ENCODE measurements at places on chromosomes 5 and 9.

DNA sequence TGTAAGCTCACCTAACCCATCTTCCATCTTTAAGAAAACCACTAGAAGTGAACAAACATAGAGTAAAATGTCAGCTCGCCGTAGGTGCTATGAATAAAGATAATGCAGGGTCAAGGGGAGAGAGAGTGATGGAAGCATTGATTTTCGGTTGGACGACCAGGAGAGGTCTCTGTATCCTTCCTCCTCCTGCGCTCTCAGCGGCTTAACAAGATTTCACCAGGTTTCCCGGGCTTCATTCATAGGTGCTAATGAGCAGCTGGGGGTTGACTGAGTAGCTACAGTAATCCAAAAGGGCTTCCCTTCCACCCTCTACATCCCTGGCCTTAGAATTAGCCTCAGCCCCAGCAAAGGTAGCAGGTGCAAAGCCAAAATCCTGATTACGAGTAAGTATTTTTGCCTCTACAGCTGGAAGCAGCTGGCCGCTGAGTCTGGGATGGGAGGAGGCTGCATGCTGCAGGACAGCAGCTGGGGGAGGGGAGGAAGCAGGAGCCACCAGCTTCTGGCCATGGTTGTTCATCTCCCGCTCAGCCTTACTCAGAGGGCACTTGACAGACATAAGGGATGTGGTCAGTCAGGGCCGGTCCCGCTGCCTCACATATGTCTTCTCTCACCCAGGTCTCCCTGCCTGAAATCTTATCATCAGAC, 112.0 kb upstream of the IL12B start:
- peak; percentile 78 for DNase-seq

DNA sequence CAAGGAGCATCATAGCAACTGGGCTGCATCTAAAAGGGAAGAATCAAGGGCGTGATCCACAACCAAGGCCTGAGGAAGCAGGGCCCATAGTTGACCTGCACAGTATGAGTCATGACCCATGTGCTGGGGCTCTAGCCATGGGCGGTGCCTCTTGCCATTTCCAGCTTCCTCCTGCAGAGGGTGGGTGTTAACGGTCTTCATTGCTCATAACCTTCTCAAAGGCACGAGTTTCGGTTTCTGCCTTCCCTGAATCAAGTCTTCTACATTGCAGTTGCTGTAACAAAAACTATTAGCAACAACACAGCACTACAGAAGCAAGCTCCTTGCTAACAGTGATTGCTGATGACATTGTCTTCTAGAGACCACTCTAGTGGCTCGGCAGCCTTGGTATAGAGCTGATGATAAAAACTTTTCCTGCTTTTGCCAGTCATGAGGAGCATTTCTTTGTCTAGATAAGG, 66.9 kb downstream of the CTSL start:
- DNase-seq, result no peak

DNA sequence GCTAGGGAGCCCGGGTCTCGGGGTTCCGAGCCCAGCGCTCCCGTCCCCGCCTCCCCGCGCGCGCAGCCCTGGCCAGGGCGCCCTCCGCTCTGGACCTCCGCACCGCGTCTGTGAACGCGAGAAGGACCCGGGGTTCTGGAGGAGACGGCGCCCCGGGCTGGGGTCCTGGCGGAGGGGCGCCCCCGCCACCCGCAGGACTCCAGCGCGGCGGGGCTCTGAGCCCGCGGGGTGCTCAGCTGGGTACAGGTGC, 431 bp downstream of the TMOD1 start:
- DNase-seq, result no peak

DNA sequence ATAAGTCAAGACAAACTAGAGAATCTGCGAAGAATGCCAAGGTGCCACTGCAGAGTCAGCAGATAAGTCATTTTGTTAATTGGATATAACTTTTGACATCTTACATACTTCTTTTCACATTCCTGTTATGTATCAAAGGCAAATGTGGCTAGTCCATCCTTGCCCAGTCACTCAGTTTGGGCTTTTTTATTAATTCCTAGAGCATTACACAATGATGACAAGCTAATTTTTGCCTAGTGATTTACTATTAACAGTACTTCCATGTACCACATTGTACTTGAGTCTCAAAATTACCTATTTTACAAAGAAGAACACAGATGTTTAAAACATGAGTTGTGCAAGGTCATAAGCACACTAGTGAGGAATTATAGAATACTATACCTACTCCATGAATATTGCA, 680.8 kb downstream of the DNAH5 start:
- DNase-seq, result no peak

DNA sequence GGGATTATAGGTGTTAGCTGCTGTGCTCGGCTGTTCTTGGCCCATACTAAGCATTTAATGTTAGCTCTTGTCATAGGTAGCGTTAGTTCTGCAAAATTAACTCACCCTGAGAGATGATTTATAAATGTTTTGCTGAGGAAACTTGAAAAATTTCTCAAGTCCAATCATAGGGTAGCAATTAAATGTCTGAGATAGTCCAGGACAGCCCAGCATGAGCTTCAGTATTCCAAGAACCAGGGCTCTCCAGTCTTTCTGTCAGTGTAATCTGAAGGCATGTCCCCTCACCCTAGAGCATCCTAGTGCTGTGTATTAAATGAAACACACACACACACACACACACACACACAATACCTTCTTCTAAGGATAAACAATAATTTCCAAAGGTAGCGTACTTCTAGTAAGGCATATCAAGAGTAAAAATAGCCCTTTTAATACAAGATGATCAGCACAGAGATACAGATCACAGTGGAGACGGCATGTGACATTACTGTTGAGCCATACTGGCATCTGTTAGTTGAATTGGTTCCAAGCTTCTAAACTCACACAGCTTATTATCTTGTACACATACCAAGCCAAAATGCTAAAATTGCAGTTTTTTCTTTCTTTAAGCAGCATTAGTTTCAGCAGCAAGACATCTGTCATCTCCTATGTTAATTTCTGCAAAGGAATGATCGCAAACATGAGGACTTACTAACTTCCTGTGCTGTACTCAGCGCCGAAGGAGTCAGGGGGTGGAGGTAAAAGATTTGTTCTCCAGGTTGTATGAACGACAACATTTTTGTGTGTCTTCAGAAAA, 46.3 kb upstream of the JMY start:
- peak; percentile 21 for DNase-seq

- DNase-seq, result peak; percentile 93
Measured at GRCh38 chr9:96654450-96655197, 493 bp downstream of the PRXL2C start.

- DNase-seq, result no peak
Measured at GRCh38 chr5:23223846-23224245, 283.6 kb upstream of the PRDM9 start.

DNA sequence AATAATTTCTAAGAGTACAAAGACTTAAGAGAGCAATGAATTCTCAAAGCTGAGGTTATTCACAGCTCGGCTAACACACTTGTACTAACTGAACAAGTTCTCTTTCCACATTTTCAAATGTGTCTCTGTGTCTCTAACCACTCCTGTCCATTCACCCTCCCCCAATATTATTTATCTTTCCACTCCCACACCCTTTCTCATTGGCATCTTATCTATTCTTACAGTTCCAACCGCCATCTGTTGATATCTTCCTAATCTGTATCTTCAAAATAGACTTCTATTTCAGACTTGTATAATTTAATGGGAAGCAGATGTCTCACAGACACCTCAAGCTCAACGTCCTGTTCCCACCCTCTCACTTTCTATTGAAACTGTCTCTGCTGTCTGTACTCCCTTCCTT, 205.9 kb downstream of the ANXA1 start:
- no peak for DNase-seq

- no peak for DNase-seq
Measured at GRCh38 chr9:133759946-133760345, 21.8 kb upstream of the SARDH start.

- DNase-seq, result no peak
Measured at GRCh38 chr9:136697821-136698526, 10.7 kb upstream of the AGPAT2 start.

GRCh38 chr9:113519426-113520108, 56.0 kb downstream of the RGS3 start:
- DNase-seq, result no peak

DNA sequence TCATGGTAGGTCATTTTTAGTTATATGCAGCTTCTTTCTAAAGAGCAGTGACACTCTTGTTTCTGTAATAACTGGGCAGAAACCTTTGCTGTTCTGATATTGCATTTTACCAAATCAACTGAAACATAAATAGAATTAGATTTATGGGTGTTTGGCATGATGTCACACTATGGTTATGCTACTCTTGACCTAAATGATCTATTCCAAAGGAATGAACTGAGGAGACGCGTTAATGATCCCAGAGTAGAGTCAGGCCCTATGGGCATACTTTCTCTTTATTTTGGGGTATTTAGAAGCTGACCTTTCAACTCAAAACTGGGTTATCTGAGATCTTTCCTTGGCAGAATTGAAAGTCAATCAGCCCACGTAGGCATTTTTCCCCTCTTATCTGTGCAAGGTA, 146.8 kb upstream of the ADAMTSL1 start:
- no peak for DNase-seq

DNA sequence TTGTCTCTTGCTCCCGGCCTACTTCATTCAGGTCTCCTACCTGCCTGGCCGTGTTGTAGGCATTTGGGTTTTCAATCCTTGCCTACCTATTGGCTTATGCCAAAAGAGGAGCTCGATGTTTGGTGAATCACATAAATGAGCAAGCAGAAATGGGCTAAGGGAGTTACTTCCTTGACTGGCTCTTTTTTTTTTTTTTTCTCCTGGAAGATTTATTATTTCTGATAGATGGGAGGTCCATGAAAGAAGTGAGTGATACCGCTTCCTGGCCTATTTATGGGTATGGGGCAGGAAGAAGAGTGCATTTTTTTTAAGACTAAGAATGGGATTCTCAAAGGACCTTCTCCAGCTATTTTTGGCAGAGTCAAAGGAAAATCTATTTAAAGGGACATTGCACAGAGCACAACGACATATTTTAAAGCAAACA, 294.1 kb downstream of the ARHGAP26 start:
- peak; percentile 63 for DNase-seq

DNA sequence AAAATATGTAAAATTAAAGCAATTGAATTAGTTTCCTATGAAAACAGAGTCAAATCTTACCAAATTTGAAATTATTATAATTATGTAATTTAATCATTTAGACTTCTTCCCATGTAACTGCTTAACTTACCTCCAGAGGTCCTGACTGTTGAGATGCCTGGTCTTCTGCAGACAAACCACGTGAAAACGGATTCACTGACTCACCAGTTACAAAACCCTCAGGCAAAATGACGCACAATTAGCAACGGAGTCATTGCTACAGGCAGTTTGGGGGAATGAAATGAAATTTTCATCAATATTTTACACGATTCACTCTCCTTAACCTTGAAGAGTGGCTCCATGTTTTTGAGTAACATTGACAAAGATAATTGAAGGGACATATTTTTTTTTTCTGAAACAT, 460.8 kb downstream of the MTRR start:
- no peak for DNase-seq

- peak; percentile 6 for DNase-seq
Measured at GRCh38 chr9:37281541-37281940, 141.0 kb upstream of the GRHPR start.

All from tongue (tissue), 3 donors.